ENCODE measurements at places on chromosomes 11 and 22.

DNA sequence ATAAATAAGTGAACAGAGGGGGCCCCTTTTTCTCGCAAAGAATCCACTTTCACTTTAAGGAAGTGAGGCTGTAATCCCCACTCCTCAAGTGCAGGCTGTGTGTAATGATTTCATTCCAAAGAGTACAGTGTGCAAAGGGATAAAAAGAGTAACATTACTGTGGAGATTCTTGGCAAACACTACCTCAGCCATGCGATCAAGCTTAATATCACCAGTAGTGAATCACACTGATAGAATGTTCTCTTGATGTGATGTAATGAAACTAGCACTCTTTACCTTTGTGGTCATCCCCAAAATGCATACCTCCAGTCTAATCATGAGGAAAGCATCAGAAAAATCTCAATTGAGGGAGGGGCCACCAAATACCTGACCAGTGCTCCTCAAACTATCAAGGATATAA, 246.1 kb upstream of the CHORDC1 start:
- no peak for DNase-seq

GRCh38 chr11:128928400-128928799, 14.3 kb downstream of the TP53AIP1 start:
- DNase-seq, result peak; percentile 72

- DNase-seq, result no peak
These were observed 45.2 kb downstream of the CTSC start for GRCh38 chr11:88292171-88292843.

- no peak for DNase-seq
These were observed 14.7 kb upstream of the CHRNA10 start for GRCh38 chr11:3685923-3686322.

GRCh38 chr11:65539744-65540289, 14.9 kb downstream of the SCYL1 start:
- DNase-seq, result peak; percentile 85

DNA sequence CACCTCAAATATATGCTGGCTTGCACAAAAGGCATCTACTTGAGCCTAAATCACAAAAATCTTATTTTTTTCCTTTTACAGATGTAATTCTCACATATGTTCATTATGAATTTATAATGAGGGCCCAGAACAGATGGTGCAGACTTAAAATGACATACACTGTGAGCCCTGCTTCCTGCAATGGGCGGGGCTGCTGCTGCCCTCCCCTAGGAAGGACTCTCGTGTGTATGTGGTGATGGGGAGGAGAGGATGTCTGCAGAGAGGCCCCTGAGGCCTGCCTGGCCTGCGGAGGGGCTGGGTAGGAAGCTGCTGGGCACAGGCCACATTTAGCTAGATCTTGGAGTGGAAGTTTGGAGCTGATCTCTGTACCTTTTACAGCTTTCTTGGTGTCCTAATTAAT, 233.4 kb upstream of the KIRREL3 start:
- no peak for DNase-seq

DNA sequence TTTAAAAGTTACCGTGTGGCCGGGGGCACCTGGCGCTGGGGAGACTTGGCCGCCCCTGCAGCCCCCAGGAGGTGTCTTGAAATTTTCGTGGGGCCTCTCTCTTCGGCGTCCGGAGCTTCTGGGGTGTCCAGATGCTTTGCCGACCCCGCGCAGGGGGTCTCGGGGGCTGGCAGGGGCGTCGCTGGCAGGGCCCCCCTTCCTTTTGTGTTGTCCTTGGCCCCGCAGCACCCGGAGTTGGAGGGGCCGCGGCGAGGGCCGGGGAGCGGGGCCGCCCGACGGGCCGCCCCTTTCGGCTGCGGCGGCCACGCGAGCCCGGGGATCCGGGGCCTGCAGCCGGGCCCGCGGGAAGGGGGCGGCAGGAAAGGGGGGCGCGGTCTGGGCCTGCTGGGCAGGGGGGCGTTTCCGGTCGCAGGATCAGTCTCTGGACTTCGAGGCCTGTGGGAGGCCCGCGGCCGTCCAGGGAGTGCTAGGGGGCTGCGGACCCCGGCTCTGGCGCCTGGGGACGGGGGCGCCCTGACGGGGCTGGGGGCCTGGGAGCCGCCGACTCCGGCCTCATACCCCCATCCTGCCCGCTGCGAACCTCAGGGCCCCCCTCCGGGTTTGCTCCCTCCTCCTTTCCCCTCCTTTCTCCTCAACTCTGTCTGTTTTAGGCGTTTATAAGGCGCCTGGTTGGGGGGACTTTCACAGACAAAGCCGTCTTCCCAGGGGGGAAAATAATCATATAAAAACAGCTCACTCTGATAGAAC, 869 bp downstream of the ZC3H7B start:
- peak; percentile 39 for DNase-seq

- DNase-seq, result no peak
These were observed 666 bp downstream of the NELL1 start for GRCh38 chr11:20669820-20670684.

DNA sequence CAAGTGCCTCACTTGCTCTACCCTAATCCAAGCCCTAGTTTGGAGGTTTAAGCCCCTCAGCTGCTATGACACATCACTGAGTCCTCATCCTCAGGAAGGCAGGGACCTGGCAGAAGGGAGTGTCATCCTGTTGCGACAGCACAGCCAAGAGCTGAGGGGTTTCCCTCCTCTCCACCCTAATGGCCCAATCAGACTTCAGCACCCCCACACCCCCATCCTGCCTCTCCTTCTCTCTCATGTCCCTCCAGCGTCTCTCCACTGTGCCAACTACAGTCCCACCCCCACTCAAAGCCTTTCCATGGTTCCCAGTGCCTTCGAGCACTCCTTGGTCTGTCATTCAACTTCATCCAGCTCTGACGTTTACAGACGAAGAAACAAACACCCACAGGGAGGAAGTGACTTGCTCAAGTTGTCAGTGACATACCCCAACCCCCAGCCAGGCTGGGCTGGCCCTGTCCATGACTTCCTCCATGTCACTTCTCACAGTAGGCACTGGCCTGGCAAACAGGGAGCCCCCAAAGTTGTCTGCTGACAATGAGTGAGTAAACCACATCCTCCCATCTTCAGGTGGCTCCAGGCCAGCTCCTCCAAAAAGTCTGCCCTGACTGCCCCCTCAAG, 15.6 kb downstream of the ARAP1 start:
- DNase-seq, result peak; percentile 50

GRCh38 chr11:127576210-127576609, 575.6 kb upstream of the KIRREL3 start:
- no peak for DNase-seq

DNA sequence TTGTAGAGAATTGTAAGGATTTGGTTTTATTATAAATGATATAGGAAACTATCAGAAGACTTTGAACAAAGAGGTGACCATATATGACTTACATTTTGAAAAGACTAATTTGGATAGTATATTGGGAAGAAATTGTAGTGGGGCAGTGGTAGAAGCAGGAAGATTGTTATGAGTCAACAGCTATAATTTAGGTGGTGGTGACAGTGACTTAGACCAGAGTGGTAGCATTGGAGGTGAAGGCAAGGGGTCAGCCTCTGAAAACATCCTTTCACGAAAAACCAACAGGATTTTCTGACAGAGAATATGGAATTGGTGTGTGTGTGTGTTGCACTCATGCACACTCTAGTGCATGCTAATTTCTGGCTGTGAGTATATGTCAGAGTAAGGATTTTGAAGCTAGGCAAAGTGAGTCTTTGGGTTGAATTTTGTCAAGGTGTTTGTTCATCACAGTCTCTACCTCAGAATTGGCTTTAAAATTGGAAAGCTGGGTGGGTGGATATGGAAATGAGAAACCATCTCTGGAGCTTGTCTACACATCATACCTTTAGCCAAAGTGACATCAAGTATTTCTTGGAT, 8.2 kb upstream of the HBE1 start:
- DNase-seq, result no peak

GRCh38 chr11:27858866-27859265, 158.6 kb upstream of the BDNF start:
- DNase-seq, result no peak

- peak; percentile 20 for DNase-seq
These were observed 349.9 kb upstream of the ANO3 start for GRCh38 chr11:25981998-25982397.

GRCh38 chr11:77589521-77590193, at the start of gene AQP11:
Gene AQP11 (plus strand): TSS chr11:77589953. CDS start chr11:77589993, 40 bp downstream.
- DNase-seq, result peak; percentile 92

- no peak for DNase-seq
These were observed 250.6 kb upstream of the PLET1 start for GRCh38 chr11:112511271-112511670.
